Aorta (tissue), 5 donors: ENCODE measurements at places on chromosomes 11 and 22. TPM values are rescaled to one million over a fixed set of nuclear protein-coding genes. Genes with fewer than 3 reads are reported as not detected.
A peak's percentile ranks its signal among the peaks of the same experiment; 100 is the strongest.

DNA sequence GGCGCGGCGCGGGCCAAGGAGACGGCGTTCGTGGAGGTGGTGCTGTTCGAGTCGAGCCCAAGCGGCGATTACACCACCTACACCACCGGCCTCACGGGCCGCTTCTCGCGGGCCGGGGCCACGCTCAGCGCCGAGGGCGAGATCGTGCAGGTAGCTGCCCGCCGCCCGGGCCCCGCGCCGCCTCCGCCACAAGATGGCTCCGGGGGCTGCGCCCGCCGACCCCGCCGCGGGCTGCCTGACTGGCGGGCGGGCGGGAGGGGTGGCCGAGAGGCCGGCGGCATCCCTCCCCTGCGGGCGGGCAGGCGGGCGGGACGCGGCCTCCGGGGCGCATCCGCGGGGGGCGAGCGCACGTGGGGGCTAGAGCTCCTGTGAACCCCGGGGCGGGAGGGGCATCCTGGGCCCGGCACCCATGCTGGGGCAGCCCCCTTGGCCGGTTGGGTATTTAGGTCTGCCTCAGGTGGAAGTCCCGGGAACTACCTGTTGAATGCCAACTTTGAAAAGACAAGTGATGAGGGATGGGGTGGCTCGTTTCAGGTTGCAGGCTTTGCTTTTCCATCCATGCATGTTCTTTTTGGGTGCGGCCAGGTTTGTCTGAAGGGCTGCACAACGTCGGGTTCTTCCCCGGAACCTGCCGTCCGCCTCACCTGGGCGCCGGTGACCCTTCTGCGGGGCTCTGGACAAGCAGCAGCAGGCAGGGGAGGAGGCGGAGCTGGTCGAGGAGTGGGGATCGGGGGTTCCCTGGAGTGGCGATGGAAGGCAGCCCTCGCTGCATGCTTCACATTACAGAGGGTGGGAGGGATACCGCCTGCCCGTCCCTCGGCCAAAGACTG, 760 bp downstream of the ZNRF3 start:
- DNase-seq = peak; percentile 60

GRCh38 chr11:134759855-134760254, 347.8 kb upstream of the B3GAT1 start:
- DNase-seq = no peak

The HEPHL1 gene
- 0.06 TPM for total RNA-seq

DNA sequence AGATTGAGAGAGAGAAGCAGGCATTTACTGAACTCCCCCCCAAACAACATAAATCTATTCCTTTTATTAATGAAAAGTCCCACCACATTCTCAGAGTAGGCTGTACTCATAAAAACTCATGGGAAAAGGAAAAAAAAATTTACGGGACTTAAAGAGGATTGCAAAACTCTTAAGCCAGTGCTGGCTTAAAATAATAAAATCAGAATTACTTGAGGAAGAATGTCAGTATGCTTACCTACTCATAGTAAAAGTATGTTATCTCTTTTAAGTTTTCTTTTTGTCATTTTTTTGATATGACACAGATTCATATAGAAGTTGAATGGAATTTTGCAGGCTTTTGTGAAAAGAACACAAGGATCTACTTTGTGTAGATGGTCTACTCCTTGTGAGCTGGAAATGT, 126.3 kb downstream of the LUZP2 start:
- no peak for DNase-seq

GRCh38 chr11:81963018-81963417, 770.6 kb downstream of the FAM181B start:
- DNase-seq = no peak

The APOBEC3F gene
- total RNA-seq = 9.4 TPM

The LINC01488 gene
- not detected for total RNA-seq

DNA sequence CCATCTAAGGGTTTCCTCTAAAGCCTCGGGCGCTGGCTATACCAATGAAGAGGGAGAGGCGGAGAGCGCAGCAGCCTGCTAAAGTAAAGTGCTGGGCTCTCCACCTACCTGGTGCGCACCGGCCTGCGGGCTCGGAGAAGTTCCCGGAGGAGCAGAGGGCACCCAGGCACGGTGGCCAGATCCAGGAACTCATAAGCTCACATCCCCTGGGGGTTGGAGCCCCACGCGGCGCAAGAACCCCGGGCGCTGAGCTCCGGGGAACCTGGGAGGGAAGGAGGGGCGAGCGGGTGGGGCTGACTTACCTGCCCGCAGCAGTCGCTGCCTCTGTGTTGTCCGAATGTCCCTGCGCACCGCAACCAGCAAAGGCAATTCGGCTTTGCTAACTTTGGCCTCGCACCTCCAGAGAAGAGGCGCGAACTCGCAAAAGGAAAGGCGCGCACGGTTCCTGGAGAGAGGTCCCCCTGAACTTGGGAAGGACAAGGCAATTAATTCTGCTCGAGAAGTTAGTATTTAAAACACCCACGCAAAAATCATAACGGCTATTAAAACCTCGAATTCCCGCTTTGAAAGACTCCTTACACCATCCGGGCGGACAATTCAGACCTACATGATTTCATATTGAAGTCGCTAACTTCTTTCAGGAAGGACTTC, 127.6 kb upstream of the C11orf58 start:
- peak; percentile 62 for DNase-seq

DNA sequence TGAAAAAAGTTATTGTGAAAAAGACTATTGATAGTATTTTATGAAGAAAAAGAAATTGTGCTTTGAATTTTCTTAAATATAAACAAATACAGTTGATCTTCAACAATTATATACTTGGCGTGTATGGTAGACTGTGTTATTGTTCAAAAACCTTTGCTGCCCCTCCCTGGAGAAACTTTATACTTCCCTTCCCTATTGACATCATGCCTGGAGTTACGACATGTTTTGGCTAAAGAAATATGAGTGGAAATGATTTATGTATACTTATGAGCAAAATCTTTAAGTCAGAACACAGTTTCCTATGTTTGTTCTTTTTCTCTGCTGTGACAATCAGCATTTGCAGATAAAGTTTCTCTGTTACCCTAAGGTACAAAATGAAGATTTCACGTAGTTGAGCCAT, 243.8 kb downstream of the TMEM135 start:
- DNase-seq = no peak

GRCh38 chr22:38239101-38239761, 33.6 kb downstream of the TMEM184B start:
- no peak for DNase-seq

The OR5AN1 gene
- total RNA-seq = not detected

DNA sequence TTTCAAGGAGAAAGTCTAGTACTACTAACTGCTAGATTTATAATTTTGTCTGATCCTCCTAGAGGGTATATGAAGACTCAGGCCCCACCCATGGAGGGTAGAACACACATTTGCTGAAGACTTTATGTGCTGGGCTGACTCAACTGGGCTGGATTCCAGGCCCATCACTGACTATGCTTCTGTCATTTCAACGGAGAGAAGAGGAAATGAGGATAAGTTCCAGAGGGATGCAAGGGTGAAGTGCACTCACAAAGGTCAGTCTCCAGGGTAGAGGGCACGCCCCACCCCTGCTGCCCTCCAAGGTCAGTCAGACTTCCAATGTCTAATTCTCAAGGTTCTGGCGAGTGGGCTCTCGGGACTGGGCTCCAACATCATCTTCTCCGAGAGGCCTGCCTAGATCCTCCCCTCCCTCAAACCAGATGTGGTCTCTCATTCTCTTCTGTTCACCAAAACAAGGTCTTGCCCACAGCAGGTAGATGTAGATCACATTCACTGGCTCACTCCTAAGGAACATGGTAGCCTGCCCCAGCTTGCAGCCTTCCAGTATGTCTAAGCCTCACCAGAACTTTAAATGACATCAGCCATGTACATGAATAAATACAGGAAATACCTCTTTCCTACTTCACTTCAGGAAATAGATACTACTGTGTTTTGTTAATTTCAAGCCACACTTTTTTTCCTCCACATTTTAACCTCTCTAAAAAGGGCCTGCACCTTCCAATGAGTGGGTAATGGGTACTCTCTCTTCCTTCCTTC, 7.3 kb upstream of the C11orf86 start:
- DNase-seq = no peak

The DNAJB7 gene
- total RNA-seq = not detected

DNA sequence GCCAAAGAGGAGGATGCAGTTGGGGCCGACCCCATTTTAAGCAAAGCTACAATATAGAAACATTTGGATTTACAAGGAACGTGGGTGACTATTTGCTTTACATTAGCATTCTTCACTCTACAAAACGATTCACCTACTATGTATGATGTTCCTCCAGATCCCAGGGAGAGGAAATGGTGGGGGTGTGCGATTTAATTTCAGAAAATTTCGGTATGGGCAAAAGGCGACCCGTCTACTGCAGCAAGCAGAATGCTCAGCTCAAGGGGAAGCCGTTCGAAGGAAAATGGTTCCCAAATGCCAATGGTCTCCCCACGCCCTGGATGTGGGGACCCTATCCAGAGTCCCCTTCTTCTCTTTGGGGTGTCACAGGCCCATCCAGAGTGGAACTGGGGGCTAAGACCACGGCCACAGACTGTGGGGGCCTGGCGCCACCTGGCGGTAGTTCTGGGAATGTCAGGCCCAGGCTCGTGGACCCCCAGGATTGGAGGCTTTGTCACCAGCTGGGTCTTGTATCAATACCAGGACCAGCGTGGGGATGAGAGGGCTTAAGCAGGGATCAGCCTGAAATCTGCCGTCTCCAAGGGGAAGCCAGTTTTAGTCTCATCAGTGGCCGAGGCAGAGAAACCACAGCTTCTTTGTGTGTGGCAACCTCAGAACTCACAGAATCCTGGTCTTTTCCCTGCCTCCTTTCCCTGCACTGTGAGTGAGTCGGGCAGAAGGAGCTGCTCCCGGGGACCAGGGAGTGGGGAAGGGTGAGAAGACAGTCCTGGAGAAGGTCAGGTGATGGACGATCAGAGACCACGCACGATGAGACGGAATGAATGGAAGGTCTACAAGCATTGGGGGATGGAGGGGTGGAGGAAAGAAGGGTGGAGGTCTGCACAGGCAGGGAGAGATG, 8.4 kb downstream of the LRRC10B start:
- DNase-seq = no peak

DNA sequence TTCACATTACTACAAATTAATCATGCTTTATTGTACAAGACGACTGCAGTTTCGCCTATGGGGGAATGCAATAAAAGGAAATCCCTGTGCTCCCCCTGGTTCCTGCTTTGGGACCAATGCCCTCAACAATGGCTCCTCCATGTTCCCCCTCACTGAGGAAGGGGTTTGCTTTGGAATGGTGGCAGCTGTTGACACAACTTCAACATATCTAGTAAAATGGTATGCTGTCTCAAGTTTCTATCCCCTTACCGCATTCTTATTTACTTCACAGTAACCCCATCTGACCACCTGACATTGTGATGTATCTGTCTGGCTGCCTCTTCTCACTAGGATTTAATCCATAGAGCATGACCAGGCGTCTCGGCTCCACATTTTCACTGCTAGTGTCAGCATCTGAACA, 48.8 kb downstream of the PIWIL3 start:
- DNase-seq = no peak

The OTUB1 gene
- 37.0 TPM for total RNA-seq

GRCh38 chr11:115695677-115696364, 191.6 kb upstream of the CADM1 start:
- no peak for DNase-seq

The INS gene
- total RNA-seq = 2.1 TPM

- DNase-seq = no peak
Measured at GRCh38 chr22:49951000-49951677, 9.4 kb upstream of the PIM3 start.

GRCh38 chr11:17313349-17314231, 37.1 kb downstream of the NUCB2 start:
- no peak for DNase-seq

The CHADL gene
- total RNA-seq = 1.2 TPM

GRCh38 chr11:117859061-117859460, 17.4 kb downstream of the FXYD6 start:
- DNase-seq = no peak

The HINFP gene
- 32.4 TPM for total RNA-seq

- DNase-seq = no peak
Measured at GRCh38 chr22:26399289-26399688, 29.8 kb upstream of the ASPHD2 start.

DNA sequence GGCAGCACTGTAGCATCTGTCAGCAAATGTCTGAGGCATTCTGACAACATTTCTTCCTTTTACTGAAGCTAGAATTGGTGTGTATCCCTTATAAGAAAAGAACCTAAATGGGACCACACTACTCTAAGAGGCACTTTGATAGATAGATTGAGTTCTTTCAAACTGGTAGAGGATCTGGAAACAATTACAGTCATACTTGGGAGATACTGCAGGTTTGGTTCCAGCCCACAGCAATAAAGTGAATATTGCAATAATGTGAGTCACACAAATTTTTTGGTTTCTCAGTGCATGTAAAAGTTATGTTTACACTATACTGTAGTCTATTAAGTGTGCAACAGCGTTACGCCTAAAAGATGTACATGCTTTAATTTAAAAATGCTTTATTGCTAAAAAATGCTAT, 96.9 kb downstream of the SBF2 start:
- no peak for DNase-seq

The ANO1 gene
- 65.6 TPM for total RNA-seq

The OR51M1 gene
- not detected for total RNA-seq

The CAVIN3 gene
- total RNA-seq = 167 TPM
